ENCODE measurements at places on chromosomes 11 and 22.
A peak's percentile ranks its signal among the peaks of the same experiment; 100 is the strongest.

GRCh38 chr11:28089378-28089777, 18.6 kb downstream of the KIF18A start:
- DNase-seq, result no peak

DNA sequence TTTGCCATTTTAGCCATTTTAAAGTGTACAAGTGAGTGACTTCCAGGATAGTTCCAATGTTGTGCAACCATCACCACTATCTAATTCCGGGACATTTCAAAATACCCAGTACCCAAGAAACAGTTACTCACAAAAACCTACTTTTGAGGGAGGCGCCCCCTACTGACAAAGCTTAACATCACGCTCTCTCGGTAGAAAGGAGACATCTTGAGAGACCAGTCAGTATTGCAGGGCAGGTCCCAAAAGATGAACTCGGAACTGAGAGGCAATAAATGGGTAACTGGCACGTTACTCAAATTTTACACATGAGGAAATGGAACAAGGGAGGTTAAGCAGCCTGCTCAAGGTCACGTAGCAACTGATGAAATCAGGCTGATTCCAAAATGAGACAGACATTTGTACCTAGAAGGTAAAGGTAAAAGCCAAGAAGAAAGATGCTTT, 50.0 kb upstream of the POU2AF1 start:
- DNase-seq, result peak; percentile 37

GRCh38 chr11:117519590-117519989, 191.9 kb downstream of the CEP164 start:
- DNase-seq, result no peak

DNA sequence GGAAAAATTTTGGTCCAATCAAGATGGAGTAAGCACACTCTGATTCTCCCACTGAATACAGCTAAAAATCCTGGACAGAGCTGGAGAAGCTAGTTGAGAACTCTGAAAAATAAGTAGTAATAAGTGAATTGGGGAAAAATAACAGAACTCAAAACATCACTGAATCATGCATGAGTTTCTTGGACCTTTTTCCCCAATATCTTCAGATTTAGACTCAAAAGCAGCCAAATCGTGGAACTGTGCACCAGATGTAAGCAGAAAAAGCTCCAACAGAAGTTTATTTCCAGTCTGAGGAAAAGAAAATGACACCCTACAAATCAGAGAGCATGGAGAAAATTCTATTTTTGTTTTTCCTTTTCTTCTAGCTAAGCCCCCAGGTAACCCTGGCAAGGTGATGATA, 279.7 kb upstream of the CTSC start:
- DNase-seq, result no peak

- DNase-seq, result no peak
These were observed 76.2 kb downstream of the SNX19 start for GRCh38 chr11:130839981-130840666.

DNA sequence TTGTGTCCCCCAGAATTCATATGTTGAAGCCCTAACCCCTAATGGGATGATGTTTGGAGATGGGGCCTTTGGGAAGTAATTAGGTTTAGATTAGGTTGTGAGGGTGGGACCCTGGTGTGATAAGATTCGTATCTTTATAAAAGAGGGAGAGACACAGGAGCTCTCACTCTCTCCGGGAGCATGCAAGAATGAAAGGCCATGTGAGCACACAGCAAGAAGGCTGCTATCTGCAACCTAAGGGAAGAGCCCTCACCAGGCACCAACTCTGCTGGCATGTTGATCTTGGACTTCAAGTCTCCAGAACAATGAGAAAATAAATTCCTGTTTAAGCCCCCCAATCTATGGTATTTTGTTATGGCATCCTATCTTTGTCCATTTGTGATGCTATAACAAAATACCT, 97.3 kb downstream of the ELP4 start:
- no peak for DNase-seq

GRCh38 chr11:73290536-73290935, 17.5 kb upstream of the ARHGEF17 start:
- DNase-seq, result no peak

DNA sequence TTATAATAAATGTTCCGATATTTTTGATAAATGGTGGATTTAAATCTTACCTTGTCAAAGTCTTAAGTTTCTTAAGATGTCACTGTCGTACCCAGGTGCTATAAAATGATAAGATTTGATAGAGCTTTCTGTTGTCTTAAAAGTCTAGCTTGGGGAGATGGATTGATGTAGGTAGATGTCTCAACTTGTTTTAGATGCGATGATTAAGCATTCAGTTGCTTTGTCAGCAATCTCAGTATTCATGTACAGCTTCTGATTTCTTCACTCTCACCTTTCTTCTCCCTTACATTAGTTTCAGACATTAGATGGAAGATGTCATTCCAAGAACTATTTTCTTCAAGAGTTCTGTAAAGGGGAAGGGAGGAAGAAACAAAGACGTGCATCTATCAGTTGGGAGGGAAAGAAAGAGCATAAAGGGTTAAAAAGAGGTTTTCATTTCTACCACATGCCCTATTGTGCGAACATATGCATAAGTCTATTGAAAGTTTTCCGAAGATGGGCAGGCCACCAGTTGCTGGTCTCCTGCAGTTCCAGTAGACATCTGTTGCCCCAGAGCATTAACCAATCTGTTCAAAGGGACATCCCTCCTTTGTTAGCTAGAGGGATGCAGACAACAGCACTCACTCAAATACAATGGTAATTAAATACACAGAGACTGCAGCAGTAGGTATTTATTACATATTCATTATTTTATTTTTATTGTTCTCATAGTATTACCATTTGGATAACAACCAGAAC, 38.4 kb downstream of the ZC3H12C start:
- DNase-seq, result no peak

DNA sequence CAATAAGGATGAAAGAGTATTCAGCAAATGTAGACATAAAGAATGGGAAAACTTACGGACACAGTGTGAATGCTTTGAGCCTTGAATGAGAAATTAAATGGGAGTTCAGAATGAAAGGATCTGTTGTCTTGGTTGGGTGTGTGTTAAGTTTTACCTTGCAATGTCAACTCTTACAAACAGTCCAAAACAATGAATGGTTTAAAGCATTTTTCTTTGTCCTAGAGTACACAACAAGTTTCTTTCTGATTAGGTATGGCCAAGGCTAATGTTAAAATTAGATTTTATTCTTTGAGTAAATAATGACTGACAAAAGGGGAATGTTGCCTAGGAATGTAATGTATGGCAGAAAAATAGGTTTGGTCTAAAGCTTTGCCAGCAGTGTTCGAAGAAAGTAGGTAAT, 2.5 kb downstream of the PTS start:
- DNase-seq, result no peak

GRCh38 chr11:47253660-47254059, 4.1 kb upstream of the NR1H3 start:
- no peak for DNase-seq

- no peak for DNase-seq
These were observed 40.7 kb downstream of the LRP5 start for GRCh38 chr11:68353118-68353517.

DNA sequence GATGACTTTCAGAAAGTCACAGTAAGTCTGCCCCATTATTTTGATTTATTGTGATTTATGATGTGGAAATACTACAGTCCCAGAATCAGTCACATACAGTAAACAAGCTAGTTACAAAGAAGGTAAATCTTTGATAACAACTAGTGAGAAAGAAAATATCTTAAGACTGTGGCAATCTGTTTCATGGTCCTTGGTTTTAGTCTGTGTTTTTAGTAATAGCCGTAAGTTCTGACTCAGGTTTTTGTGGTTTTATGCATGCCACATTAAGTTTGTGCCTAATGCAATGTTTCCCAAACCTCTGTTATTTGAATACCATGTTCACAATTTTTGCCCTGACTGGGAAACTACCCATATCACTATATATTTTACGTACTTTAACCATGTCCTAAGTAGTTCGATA, 6.7 kb downstream of the CEP295 start:
- DNase-seq, result no peak

- DNase-seq, result no peak
These were observed 23.9 kb downstream of the GNAZ start for GRCh38 chr22:23094260-23094659.

DNA sequence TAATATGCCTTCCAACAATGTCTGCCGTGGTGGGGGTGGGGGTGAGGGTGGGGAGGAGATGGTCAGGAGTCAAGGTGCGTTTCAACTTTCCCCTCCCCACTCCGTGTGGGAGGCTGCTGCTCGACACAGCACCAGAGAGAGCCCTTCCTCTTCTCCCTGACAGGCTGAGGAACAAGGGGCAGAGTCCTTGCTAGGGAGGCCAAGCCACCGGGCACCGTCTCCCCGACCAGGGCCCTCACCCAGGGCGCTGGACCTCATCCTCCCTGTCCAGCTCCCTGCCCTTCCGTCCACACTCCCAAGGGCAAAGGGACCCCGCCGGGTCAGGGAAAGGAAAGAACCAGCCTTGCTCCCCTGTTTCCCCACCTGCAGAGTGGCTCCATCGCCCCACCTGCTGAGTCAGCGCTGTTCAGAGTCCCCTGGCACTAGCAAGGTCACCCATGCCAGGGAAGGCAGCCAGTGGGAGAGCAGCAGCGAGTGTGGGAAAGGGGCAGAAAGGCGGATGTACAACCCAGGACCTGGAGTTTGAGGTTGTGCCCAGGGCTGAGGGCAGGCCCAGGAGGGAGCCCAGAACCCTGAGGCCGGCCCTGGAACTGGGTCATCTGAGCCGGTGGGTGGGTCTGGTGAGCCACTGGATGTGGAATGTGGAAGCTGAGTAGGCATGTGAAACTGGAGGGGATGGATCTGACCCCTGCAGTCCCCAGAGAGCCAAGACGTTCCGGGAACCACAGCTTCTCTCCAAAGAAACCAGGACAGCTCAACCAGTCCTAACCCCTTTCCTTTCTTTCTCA, 47.2 kb downstream of the BUD13 start:
- DNase-seq, result no peak

DNA sequence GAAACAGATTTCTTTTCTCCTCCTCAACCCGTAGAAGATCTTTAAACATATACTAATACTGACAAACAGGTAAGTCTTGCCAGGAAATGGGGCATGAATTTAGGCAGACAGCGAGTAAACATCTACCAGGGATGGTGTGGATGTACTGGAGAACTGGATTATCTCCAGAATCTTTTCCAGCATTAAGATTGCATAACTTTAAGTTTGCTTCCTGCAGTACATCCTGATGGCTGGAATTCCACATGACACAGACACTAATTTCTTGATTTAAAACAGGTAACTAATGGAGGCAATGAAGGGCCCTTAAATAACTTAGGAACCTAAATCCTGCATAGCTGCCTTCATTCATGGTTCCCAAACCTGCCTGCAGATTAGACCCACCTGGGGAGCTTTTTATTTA, 40.7 kb downstream of the JHY start:
- DNase-seq, result no peak

DNA sequence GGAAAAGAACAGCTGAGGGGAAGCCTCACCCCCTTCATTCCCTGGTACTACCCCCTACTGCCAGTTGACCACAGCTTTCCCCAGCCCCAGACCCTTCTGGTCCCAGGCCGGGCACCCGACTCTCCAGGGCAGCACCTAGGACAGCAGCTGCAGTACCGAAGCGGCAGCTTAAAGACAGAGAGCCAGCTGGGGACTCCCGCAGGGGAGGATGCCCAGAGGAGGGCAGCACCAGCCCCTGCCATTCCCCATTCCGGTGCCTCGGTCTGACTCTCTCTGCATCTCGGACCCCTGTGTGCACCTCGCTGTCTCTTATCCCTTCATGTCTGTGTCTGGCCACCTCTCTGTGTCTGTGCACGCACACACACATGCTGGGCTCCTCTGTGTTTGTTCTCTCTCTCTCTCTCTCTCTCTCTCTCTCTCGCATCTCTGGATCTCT, 9.4 kb downstream of the IGSF9B start:
- peak; percentile 36 for DNase-seq

DNA sequence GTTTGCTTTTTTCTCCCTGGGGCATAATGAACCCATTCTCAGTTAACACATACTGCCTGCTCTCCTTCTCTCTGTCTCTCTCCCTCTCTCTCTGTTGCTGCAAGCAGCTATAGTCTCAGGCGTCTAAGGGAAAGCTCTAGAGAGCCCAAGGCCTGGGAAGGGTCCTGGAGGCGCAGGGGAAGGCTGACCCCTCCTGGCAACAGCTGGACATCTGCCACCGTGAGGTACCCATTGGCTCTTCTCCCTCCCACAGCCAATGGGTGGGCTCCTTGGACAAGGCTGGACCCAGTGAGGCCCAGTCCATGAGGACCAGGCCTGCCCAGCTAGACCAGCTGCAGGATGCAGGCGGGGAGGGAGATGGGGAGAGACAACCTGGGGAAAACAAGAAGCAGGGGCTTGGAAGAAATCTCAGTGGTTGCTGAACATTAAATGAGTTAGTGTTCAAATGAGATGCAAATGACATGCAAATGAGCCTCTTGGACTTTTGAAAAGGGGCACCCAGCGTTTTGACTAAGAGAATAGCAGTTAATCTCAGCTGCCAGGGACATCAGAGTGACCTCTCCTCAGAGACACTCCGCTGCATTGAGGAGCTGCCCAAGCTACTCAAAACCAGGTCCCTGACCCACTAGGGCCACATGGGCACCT, 349.7 kb downstream of the BUD13 start:
- DNase-seq, result no peak

DNA sequence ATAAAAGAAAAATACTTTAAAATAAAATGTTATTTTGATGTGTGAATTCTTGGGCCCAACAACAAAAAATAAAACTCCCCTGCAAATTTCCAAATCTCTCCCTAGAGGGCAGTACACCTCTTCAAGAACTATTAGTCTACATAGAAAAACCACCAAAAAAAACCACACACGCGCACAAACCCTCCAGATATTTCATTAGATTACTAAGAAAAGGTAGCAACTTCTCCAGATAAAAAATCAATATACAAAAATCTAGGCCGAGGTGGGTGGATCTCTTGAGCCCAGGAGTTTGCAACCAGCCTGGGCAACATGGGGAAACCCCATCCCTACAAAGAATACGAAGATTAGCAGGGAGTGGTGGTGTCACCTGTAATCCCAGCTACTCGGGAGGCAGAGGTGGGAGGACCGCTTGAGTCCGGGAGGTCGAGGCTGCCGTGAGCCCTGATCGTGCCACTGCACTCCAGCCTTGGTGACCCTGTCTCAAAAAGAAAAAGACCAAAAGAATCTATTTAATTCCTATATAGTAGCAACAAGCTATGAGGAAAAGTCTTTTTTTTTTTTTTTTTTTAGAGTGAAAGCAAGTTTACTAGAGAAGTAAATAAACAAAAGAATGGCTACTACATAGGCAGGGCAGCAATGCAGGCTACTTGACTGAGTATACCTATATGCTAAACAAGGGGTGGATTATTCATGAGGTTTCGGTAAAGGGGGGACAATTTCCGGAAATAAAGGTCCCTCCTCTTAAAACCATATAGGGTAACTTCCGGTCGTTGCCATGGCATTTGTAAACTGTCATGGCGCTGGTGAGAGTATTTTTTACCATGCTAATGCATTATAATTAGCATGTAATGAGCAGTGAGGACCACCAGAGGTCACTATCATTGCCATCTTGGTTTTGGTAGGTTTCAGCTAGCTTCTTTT, 13.1 kb downstream of the B3GNT6 start:
- peak; percentile 84 for DNase-seq

GRCh38 chr11:21625982-21626381, 566.9 kb upstream of the ANO5 start:
- no peak for DNase-seq

- no peak for DNase-seq
These were observed 3.9 kb downstream of the MAML2 start for GRCh38 chr11:96338910-96339705.

Measured in stimulated activated CD4-positive, alpha-beta T cell treated with anti-CD3 and anti-CD28 coated beads, Interleukin-1b, Interleukin-23, amount 100 ng/mL, for 4 hours (primary cell).